ENCODE measurements at places on chromosomes 7 and 10.

DNA sequence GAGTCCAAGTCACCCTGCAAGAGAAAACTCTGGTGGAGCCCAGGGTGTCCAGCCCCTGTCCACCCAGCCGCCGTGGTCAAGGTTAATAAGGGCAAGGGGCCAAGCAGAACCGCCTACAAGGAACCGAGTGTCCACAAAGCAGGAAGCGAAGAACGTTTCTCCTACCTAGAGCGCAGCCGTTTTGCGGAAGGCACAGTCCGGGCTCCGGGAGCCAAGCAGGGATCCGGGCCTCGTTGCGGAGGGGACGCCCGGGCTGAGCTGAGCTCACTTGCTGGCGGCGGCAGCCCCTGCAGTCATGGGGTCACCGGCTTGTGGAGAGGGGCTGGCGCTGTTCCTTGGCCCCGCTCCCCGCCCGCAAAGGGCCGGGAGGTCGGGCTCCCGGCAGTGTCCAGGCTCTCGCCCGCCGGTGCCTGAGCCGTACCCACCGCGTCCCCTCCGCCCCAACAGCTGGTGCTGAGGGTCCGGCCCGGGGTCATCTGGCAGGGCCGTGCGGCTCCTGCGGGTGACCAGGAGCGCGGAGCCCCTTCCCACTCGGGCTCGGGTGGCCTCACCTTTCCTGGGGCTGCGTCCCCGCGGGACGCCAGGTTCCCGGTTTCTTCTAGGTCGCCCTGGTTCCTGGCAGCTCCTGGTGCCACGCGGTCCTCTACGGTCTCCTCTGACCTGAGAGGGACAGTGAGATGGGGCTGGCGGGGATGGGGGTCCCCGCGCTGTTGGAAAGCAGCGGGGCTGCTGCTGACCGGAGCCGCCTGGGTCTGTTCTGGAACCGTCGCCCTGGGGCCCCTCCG lies 14.0 kb upstream of the ZNF273 start:
- DNase-seq = no peak

- DNase-seq = no peak
These were observed at the start of gene IDI2 for GRCh38 chr10:1025683-1026082. IDI2 (minus strand) TSS chr10:1025859; CDS start chr10:1024723, 1,136 bp downstream.

DNA sequence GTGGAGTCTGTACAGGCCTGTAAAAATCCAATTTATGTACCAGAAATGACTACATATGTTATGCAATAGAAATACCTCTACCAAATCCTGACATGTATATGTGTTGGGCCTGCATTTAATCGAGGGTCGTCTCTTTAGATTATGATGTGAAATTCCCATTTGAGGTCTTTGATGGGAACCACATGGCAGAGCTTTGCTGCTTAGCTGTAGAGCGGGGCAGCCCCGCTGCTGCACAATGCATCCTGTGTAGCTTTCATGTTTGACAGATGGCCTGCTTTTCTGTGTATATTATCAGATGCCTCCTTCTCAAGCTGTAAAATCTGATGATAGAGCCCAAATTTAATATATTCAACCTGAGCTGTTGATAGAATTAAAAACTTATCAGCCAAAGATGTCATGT lies 65.8 kb downstream of the RAB18 start:
- no peak for DNase-seq

GRCh38 chr10:83301732-83302131 lies 837.6 kb upstream of the GHITM start:
- DNase-seq = no peak

DNA sequence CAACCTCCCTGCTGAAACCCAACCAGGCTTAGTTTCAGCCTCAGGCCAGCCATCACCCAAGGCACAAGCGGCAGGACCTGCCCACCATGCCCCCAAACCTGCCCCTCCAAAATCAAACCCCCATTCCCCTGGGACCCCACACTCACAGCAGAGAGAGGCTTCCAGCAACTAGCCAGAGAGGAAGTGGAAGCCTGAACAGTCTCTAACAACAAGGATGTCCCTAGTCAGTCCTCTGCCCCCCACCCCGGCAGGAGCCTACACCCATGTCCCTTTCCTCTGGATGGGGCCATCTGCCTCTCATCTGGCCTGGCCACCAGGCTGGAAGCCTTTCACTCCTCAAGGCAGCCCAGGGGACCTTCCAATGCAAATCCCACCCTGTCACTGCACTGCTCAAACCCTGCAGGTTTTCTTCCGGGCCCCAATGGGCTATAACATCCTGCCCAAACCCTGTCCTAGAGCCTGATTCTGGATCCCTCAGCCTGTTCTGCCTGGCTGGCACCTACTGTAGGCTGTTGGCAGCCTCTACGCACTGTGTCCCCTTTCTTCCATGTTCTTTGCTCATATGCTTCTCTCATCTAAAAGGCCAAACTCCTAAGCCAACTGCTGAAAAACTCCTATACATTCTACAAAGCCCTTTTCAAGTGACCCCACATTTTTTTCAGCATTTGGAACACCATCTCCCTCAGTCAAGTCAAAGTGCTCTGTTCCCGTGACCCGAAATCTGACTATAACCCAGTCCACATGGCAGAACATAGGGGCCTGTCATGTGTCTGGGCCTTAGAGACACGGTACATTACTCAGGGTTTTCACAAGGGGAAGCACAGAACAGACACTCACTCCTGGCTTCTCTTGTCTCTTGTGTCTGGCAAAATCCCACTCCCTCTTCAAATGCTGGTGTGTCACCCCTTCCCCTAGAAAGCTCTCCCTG lies 253.3 kb downstream of the TNS3 start:
- DNase-seq = no peak

GRCh38 chr10:79443338-79444198 lies 1.9 kb downstream of the ZCCHC24 start:
- DNase-seq = no peak

DNA sequence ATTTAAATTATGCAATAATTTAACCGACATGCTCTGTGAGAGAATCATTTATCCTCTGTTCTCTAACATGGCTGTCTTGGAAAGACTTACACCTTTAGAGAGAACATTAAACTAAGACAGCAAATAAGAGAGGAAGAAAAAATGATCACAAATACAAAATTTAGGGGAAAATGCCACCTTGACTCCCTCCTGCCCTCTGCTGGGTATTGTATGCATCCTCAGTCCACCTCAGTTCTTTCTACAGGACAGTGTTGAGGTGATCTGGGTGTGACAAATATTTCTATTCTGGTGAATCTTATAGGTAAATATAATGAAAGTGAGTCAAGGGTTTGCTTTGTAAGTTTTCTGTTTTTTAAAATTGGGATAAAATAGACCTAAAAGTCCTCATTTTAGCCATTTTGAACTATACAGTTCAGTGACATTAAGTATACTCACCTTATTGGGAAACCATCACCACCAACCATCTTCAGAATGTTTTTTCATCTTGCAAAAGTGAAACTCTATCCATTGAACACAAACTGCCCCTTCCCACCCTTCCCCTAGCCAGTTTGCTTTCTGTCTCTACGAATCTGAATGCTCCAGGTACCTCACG lies 61.5 kb upstream of the ELMO1 start:
- no peak for DNase-seq

- DNase-seq = no peak
These were observed 406.8 kb downstream of the TCERG1L start for GRCh38 chr10:130904676-130905075.

DNA sequence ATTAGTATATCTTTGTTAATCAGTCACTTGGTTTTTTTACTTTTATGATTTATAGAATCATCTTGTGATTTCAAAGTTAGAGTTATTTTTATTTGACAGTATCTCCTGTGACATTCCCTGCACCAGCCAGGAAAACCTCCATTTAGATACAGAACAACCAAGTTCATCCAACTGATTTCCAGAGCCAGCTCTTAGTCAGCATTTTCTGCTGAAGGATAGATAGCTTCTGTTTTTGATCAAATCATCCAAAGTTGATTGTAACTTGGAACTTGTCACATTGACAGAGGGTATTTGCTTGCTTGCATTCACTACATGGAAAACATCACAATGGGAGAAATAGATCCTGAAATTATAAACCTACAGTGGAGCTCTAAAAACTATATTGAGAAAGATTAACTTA lies 122.6 kb downstream of the PON1 start:
- no peak for DNase-seq

DNA sequence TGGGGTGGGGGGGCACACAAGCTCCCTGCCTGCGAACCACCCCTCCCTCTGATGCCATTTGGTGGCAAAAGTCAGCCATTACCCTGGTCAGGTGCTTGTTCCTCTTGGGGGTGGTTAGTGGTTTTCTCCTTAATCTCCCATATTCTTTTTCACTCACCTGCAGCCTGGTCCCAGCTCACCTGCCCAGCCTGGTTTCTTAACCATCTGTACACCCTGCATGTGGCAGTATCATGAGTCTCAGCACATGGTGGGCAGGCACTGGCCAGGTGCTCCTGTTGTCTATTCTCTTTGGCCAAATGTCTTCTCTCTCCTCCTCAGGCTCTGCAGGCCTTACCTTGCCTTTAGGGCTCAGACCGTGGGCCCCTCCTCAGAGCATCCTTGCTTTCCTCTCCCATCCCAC lies 30.5 kb downstream of the OGDH start:
- no peak for DNase-seq

DNA sequence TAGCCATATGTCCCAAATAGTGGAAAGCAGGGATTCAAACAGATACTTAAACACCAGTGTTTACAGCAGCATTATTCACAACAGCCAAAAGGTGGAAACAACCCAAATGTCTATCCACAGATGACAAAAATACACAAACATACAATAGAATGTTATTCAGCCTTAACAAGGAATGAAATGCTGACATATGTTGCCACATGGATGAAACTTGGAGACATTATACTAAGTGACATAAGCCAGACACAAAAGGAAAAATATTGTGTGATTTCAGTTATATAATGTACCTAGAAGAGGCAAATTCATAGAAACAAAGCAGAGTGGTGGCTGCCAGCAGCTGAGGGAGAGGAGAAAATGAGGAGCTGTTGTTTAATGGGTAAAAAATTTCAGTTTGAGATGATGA lies 533.9 kb upstream of the FZD8 start:
- no peak for DNase-seq

GRCh38 chr7:106222545-106222944 lies 62.2 kb downstream of the NAMPT start:
- DNase-seq = no peak

DNA sequence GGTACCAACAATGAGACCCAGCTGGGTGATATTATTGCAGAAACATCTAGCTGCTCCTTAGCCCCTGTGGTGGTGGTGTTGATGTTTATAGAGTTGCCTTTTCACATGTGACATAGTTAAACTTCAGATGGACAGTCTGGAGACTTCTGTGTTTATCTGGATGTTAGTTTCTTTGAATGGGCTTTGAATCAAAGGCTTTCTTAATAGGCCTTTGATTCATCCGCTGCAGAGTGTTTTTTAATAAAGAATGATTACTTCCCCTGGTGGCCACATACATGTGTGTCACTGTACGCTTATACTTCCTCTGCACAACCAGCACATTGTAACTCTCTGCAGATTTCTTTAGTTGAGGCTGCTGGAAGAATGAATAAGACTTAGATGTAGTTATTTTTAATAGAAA lies 221.0 kb downstream of the DYNC1I1 start:
- DNase-seq = no peak

DNA sequence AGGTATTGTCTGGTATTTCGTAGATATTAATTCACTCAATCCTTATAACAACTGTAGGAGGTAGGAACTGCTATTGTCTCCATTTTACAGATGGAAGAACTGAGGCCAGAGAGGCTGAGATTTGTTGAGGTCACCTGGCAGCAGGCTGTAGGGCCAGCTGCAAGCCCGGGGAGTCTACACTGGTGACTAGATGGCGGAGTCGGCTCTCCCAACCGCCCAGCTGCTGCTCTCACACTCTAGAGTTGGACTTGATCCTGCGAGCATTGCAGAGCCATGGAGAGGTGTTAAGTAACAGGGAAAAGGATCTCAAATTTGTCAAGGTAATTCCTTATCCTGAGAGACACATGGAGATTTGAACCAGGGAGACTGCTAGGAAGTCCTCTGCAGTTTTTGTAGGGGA lies 124.1 kb downstream of the CAMK1D start:
- no peak for DNase-seq

DNA sequence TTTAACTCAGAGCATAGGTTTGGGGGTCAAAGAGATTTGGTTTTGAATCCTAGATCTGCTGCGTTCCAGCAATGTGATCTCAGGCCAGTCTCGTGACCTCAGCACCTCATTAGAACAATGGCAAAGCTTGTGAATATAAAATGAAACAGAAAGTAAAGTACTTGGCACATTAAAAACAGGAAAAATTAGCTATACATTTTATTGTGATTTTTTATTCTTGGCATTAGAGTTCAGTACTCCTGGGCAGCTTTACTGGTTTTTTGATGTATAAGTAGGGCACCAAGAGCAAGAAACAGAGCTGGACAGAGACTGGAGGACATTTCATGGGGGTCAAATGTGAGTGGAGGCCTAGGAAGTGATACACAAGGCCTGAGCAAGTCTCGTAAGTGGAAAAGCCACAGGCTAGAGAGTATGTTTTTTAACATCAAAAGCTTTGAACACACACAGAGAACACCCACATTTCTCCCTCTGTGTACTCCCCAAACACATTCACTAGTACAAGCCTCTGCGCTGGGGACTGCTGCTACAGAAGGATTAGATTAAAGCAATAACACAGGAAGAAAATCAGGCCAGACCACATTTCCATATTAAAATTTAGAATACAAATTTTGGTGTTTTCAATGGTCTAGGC lies 157.2 kb upstream of the SLC25A13 start:
- no peak for DNase-seq

- DNase-seq = no peak
These were observed 32.2 kb upstream of the ITGB8 start for GRCh38 chr7:20298486-20298901.

DNA sequence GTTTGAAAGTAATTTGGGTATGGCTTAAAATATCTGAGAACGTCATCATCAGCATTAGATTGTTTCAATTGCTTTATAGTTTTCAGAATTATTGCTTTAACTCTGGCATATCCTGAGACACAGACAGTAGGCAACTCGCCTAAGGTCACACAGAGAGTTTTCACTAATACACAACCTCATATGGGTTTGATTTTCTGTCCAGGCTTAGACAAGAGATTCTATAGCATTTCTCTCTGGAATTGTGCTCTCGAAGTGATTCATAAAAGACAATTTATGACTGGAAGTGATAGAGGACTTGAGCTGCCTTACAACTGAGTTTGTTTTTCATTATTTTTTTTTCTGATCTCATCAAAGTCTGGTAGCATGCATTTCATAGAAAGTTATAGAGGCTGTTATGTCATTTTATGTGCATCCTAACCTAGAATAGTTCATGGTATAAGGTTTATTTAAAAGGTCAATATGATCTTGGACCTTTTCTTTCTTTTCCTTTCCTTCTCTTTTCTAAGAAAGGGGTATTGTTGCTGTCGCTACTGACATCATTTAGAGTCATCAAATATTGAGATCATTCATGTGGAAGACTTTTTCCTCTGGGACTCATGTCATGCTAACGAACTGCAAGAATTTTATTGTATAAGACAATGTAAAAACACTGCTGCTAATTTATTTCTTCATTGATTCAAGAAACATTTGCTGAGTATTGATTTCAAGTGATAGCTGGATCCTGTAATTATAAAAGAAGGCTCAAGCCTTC lies 278.2 kb downstream of the PLXDC2 start:
- no peak for DNase-seq
